ENCODE measurements at places on chromosomes 11 and 22. TPM values are rescaled to one million over a fixed set of nuclear protein-coding genes. Genes with fewer than 3 reads are reported as not detected.

Gene FTH1
- 2,285 TPM for total RNA-seq

Gene MGAT3
- 5.4 TPM for total RNA-seq

- no peak overlapping the region for H3K4me3 ChIP-seq
- no peak for DNase-seq
- no peak overlapping the region for H3K27ac ChIP-seq
- H3K27me3 ChIP-seq = peaks cover 18% of the 10 kb centered on the region
- H3K4me1 ChIP-seq = peaks cover 6% of the 10 kb centered on the region
Observed at GRCh38 chr22:50081426-50082196, 3.6 kb downstream of the MLC1 start.

DNA sequence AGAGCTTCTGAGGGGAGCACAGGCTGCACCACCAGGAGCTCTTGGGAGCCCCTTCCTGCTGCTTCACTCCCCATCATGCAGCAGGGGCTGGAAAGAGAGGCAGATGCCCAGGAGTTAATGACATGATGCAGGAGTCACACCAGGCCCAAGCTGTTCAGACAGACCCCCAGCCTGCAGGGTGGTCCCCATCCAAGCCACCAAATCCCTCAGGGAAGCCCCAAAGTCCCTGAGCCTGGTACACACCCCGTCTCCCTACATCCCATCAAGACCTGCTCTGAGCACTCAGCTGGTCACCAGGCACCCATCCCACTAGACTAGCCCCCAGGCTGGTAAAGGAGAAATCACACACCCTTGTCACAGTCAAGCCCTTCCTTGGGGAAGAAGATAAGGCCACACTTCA lies 11.3 kb downstream of the CYB561A3 start:
- no peaks in the 10 kb centered on the region for H3K27me3 ChIP-seq
- no peaks in the 10 kb centered on the region for H3K4me1 ChIP-seq
- H3K27ac ChIP-seq = no peak overlapping the region
- DNase-seq = no peak

DNA sequence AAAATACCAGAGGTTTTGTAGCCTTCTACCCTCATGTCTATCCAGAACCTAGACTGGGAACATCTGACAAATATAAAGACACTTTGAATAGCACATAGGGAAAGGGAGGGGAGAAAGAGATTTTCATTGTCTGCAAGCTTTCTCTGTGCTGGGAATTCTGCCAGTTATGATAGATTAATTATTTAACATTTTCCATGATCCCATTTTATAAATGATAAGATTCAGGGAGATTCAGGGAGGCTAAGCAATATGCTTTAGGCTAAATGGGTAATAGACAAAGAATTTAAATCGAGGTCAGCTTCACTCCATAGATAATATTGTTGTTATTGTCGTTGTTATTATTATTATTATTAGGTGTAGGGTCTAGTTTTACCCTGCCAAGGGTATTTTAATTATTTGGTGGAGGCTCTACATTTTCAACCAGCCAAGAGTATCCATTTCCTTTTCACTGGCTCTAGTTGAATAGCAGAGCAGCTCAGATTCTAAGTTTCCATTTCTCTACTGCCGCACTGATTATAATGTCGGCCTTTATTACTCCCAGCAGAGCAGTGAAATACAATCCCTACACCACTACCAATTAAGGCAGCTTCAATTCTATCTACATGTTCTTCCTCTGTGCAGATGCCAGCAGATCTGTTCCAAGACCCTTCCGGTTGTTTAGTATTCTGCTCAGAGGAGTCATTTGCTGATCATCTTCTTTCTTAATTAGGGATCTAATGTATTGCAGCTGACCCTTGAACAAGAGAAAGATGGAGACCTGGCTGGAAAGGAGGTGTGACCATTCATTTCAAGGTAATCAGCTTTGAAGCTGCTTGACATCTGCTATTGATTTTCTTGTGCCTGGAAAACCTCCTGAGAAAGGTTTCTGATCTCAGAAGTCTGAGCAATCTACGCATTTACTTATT lies 23.8 kb upstream of the SYN3 start:
- H3K27ac ChIP-seq = no peak overlapping the region
- DNase-seq = no peak
- H3K4me3 ChIP-seq = no peak overlapping the region
- no peaks in the 10 kb centered on the region for H3K27me3 ChIP-seq

GRCh38 chr11:76410851-76411357 lies 29.8 kb downstream of the GVQW3 start:
- H3K4me1 ChIP-seq = no peaks in the 10 kb centered on the region
- DNase-seq = no peak
- H3K36me3 ChIP-seq = no peaks in the 10 kb centered on the region
- H3K27me3 ChIP-seq = no peaks in the 10 kb centered on the region
- no peak overlapping the region for H3K4me3 ChIP-seq
- no peak overlapping the region for H3K27ac ChIP-seq

GRCh38 chr11:64684357-64684756 lies 38.6 kb downstream of the NRXN2 start:
- no peak overlapping the region for H3K4me3 ChIP-seq
- no peak for DNase-seq
- no peaks in the 10 kb centered on the region for H3K27me3 ChIP-seq
- H3K27ac ChIP-seq = no peak overlapping the region

DNA sequence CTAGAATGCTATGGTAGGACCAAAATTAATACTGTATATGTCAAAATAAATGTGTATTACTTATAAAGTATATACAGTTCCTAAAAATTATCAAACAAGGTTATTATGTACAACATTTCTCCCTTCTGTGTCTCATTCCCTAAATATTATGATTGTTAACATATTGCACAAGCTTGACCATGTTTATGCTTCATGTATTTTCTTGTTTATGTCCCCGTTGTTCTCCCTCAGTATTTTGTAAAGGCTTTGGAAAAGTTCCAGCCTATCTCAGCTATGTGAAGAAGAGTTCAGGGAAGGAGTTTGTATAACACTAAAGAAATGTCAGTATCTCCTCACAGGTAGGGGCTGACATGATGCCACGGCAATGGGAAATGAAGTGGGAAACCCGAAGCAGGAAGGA lies 19.6 kb downstream of the ADM start:
- no peak for DNase-seq
- H3K4me1 ChIP-seq = peaks cover 45% of the 10 kb centered on the region
- no peaks in the 10 kb centered on the region for H3K27me3 ChIP-seq

- no peak overlapping the region for H3K27ac ChIP-seq
- no peaks in the 10 kb centered on the region for H3K4me1 ChIP-seq
- DNase-seq = no peak
- no peaks in the 10 kb centered on the region for H3K36me3 ChIP-seq
- no peaks in the 10 kb centered on the region for H3K27me3 ChIP-seq
Observed at GRCh38 chr11:125180413-125181305, 16.1 kb downstream of the PKNOX2 start.

DNA sequence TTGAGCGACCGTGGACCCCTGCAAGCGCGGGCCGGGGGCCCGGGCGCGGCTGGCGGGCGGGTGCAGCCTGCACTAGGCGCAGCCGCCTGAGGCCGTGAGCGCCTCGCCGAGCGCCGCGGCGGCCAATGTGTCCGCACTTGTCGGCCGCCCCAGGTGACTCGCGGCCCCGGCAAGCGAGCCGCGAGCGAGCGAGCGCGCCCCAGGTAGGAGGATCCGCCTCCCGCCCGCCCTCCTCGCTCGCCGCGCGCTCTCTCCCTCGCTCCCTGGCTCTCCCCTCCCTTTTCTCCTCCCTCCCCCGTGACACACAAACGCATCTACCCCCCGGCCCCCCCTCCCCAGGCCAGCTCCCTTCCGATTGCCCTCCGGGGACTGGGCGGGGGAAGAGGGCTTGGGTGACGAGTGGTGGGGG lies at the start of gene WNT7B:
Gene WNT7B, minus strand, starts transcription at position 160 of the 409 bp plus-strand sequence. CDS start 408 bp downstream, outside the sequence.
- no peak within 1 kb of the TSS for H3K27ac ChIP-seq
- peak within 1 kb of the TSS; percentile 47 for H3K4me3 ChIP-seq
- peaks cover 38% of the 10 kb centered on the region for H3K27me3 ChIP-seq
- no peak for DNase-seq

DNA sequence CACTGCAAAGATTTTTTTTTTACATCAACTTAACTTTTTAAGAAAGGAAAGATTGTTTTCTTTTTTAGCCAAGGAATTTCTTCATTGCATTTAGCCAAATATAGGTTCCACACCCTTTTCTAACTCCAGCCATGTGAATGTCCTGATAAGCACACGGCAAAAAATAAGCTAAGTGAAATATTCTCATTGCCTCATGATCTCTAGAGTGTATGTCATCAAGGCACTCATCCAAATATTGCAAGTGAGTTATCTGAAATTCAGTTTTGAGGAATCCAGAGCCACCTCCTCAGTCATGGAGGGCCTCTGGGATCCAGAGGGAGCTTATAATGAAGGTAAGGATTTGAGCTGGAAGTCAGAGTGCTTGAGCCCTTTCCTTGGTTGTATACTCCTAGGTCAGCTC lies 80.0 kb downstream of the BLID start:
- no peak for DNase-seq
- H3K4me1 ChIP-seq = no peaks in the 10 kb centered on the region
- no peaks in the 10 kb centered on the region for H3K36me3 ChIP-seq
- no peaks in the 10 kb centered on the region for H3K27me3 ChIP-seq

DNA sequence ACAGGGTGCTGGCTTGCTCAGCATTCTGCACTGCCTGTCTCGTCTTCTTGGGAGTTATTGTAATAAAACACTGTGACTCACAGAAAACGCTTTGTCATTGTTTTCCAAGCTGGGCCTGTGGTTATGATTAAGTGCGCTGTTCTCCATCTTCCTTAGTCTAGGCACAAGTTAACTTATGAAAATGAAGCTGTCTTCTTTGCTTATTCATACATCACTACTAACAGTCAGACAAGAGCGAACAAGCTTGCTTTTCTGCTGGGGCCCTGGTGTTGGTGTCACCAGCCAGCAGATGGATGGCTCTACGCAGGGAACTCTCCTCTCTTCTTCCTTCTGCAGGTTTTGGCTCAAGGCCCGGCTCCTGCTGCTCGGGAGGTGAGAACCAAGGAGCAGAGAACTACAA lies 380.1 kb upstream of the SYN3 start:
- no peaks in the 10 kb centered on the region for H3K36me3 ChIP-seq
- no peak overlapping the region for H3K4me3 ChIP-seq
- DNase-seq = no peak
- peaks cover 9% of the 10 kb centered on the region for H3K4me1 ChIP-seq
- H3K27ac ChIP-seq = no peak overlapping the region
- no peaks in the 10 kb centered on the region for H3K27me3 ChIP-seq

GRCh38 chr11:83819931-83820549 lies 533.9 kb upstream of the CCDC90B start:
- H3K27me3 ChIP-seq = no peaks in the 10 kb centered on the region
- H3K36me3 ChIP-seq = no peaks in the 10 kb centered on the region
- H3K27ac ChIP-seq = no peak overlapping the region

DNA sequence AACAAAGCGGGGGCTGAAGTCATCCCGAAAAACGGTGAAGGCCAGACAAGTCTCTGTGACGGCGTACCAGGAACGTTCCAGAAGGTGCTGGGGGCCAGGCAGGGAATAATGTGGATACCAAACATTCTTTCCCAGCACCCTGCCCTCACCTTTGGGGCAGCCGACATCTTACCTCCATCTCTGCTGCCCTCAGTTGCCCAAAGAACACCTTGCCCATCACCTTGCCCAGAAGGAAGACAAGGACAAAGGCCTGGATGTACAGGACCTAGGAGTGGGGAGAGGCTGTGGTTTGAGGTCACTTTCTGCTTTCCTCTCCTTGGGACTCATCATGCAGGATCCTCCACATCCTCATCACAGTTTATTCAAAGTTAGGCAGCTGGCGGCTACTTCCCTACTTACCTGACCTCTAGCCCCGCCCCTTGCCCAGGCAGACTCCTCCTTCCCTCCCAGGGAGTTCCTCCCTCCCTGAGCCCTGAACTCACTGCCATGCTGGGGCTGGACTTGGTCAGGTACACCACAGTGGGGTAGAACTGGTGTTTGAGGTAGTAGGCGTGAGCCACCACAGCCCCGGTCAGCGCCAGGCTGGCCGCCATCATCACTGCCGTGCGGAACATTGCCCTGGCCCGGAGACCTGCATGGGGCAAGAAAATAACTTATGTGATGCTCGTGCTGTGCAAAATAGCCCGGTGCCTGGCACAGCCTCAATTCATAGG lies 1.2 kb downstream of the SYVN1 start:
- no peaks in the 10 kb centered on the region for H3K27me3 ChIP-seq
- peaks cover 28% of the 10 kb centered on the region for H3K4me1 ChIP-seq
- H3K27ac ChIP-seq = peak overlapping the region; percentile 99
- peak overlapping the region; percentile 97 for H3K4me3 ChIP-seq

DNA sequence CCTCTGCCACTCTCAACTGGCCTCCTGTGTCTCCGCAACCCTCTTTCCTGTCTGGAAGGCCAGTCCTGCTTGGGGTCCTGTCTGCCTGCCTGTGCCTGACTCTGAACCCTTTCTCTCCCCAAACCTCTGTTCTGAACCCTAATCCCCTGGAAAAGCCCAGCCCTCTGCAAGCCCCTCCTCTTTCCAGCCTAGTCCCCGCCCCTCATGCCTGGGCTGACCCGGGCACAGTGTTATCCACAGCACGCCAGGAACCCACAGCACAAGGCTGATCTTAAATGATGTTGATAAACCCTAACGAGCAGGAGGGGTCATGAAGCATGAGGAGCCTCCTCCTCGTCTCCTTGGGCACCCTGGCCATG lies at the start of gene IFITM10:
Gene IFITM10, minus strand, starts transcription at position 115 of the 359 bp plus-strand sequence. CDS start 153 bp downstream, outside the sequence.
- DNase-seq = no peak
- peak within 1 kb of the TSS; percentile 65 for H3K27ac ChIP-seq

DNA sequence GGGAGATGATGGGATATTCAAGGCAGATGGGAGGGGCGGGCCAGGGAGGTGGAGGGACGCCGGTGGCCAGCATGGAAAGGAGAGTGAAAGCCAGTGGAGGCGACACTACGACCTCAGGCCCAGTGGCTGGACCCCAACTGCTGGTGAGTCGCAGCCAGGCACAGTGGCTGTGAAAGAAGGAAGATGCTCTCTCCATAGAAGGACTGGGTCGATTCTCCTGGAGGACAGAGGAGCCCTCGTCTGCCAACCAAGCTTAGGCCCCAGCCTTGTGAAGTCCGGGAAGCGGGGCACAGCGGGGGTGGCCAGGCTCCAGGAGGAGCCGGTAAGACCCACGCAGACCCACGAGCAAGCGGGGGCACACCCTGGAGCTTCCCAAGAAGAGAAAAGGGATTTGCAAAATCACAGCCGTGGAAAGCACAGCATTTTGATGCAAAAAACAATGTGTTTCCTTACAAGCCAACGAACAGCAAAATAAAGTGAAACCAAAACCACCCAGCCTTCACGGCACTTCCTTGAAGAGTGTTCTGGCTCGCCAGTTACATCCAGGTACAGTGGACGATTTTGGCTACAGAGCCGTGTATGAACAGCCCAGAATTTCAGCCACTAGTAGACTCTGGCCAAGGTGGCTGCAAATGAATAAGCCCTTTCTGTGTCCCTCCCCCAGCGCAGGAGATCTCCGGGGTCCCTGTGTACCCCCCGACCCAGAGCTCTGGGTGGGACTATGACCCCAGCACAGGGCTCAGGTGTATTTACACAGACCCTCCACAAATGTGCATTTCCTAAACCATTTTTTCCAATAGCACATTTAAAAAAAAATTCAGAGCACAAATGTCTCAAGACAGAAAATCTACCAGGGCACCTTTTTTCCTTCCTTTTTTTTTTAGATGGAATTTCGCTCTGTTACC lies 96.9 kb downstream of the TRMU start:
- no peaks in the 10 kb centered on the region for H3K27me3 ChIP-seq
- no peaks in the 10 kb centered on the region for H3K4me1 ChIP-seq
- H3K4me3 ChIP-seq = peak overlapping the region; percentile 53
- no peak for DNase-seq
- no peak overlapping the region for H3K27ac ChIP-seq

GRCh38 chr11:17907046-17907445 lies 105.8 kb downstream of the SERGEF start:
- H3K27me3 ChIP-seq = no peaks in the 10 kb centered on the region
- DNase-seq = no peak
- H3K36me3 ChIP-seq = no peaks in the 10 kb centered on the region
- H3K4me1 ChIP-seq = no peaks in the 10 kb centered on the region
